ENCODE measurements at places on chromosomes 2 and 18. TPM values are rescaled to one million over a fixed set of nuclear protein-coding genes. Genes with fewer than 3 reads are reported as not detected.
A peak's percentile ranks its signal among the peaks of the same experiment; 100 is the strongest.

DNA sequence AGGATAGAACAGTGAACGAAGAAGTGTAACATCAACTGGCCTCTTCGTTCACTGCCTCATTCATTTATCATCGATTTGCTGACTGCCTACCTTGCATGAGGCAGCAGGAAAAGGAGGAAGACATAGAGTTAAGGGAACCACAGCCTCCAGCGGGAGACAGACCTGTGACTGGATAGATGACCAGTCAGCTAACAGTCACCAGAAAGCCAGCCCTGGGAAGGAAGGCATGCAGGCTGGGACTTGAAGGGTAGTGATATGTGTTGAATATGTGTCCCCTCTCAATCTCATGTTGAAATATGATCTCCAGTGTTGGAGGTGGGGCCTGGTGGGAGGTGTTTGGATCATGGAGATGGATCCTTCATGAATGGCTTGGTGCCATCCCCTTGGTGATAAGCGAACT is 58.3 kb downstream of the CTIF start:
- H3K27ac ChIP-seq, result no peak overlapping the region
- no peak overlapping the region for H3K4me3 ChIP-seq
- no peaks in the 10 kb centered on the region for H3K4me1 ChIP-seq
- no peak for DNase-seq
- no peaks in the 10 kb centered on the region for H3K27me3 ChIP-seq

DNA sequence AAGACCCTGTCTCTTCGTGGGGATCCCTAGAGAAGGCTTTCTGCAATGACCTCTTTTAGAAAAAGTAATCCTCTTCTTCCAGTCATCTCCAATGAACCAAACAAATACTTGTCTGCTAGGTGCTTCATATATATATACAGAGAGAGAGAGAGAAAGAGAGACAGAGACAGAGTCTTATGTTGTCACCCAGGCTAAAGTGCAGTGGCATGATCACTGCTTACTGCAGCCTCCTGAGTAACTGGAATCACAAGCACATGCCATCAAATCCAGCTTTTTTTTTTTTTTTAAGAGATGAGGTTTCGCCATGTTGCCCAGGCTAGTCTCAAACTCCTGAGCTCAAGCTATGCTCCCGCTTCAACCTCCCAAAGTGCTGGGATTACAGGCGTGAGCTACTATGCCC is 18.6 kb upstream of the PKDCC start:
- H3K4me1 ChIP-seq, result peaks cover 2% of the 10 kb centered on the region
- H3K4me3 ChIP-seq, result no peak overlapping the region
- no peak overlapping the region for H3K27ac ChIP-seq
- H3K27me3 ChIP-seq, result peaks cover 16% of the 10 kb centered on the region
- DNase-seq, result no peak

Gene ZFAND2B
- polyA plus RNA-seq, result 26.8 TPM

GRCh38 chr2:241563981-241564595 is 5.5 kb downstream of the BOK start:
- H3K4me3 ChIP-seq, result no peak overlapping the region
- H3K36me3 ChIP-seq, result peaks cover 18% of the 10 kb centered on the region

GRCh38 chr2:47899915-47900816 is 6.1 kb downstream of the FBXO11 start:
- peaks cover 2% of the 10 kb centered on the region for H3K4me1 ChIP-seq
- H3K4me3 ChIP-seq, result no peak overlapping the region
- H3K27ac ChIP-seq, result no peak overlapping the region
- H3K27me3 ChIP-seq, result no peaks in the 10 kb centered on the region
- peak; percentile 34 for DNase-seq
- H3K36me3 ChIP-seq, result no peaks in the 10 kb centered on the region

DNA sequence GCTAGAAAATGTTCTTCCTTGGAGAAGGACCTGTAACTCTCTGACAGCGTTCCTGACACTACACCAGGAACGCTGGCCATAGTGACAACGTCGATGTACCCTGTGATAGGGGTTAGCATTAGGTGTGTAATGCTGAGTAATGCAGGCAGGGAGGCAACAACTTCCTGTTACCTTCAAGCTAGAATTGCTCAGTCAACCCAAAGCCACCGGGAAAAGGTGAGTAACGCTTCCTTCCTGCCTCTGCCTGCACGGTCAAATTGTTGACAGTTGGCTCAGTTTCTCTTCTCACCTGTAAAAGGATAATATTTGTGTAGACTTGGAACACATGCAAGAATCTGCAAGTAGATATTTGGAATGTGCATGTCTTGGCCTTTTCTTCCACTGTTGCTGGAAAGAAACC is 12.7 kb downstream of the FAM110C start:
- no peak for DNase-seq
- H3K36me3 ChIP-seq, result no peaks in the 10 kb centered on the region
- H3K4me3 ChIP-seq, result no peak overlapping the region
- H3K27me3 ChIP-seq, result no peaks in the 10 kb centered on the region
- H3K4me1 ChIP-seq, result no peaks in the 10 kb centered on the region

- H3K4me1 ChIP-seq, result no peaks in the 10 kb centered on the region
- no peak for DNase-seq
- H3K27ac ChIP-seq, result no peak overlapping the region
- no peaks in the 10 kb centered on the region for H3K27me3 ChIP-seq
- H3K4me3 ChIP-seq, result no peak overlapping the region
Measured at GRCh38 chr2:235812185-235812665, 318.4 kb downstream of the AGAP1 start.

DNA sequence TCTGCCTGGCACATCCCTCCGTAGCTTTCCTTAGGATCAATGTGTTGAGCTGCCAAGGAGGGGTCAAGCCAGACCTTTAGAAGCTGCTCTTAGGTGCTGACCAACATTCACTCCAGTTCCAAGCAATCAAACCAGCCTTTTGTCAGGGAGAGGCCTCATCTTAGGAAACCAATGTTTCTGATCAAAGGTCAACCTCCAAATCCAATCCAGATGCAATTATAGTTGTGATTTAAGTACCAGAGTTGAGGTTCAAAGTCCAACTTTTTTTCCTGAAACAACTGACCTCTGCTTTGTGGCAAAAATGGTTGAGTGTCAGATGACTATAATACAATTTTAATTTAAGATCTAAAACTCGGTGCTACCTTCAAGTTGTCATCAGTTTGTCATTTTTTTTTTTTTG is 303.4 kb downstream of the ALK start:
- DNase-seq, result no peak
- H3K27me3 ChIP-seq, result no peaks in the 10 kb centered on the region
- no peaks in the 10 kb centered on the region for H3K36me3 ChIP-seq
- no peaks in the 10 kb centered on the region for H3K4me1 ChIP-seq
- no peak overlapping the region for H3K4me3 ChIP-seq
- no peak overlapping the region for H3K27ac ChIP-seq

GRCh38 chr18:68376926-68377325 is 338.0 kb downstream of the TMX3 start:
- H3K4me1 ChIP-seq, result no peaks in the 10 kb centered on the region
- H3K4me3 ChIP-seq, result no peak overlapping the region
- no peak for DNase-seq
- H3K36me3 ChIP-seq, result no peaks in the 10 kb centered on the region
- H3K27me3 ChIP-seq, result no peaks in the 10 kb centered on the region
- no peak overlapping the region for H3K27ac ChIP-seq

GRCh38 chr18:36634573-36635216 is 194.1 kb downstream of the TPGS2 start:
- no peak for DNase-seq
- H3K36me3 ChIP-seq, result no peaks in the 10 kb centered on the region
- no peak overlapping the region for H3K4me3 ChIP-seq

Gene TXNL1
- 103 TPM for polyA plus RNA-seq

DNA sequence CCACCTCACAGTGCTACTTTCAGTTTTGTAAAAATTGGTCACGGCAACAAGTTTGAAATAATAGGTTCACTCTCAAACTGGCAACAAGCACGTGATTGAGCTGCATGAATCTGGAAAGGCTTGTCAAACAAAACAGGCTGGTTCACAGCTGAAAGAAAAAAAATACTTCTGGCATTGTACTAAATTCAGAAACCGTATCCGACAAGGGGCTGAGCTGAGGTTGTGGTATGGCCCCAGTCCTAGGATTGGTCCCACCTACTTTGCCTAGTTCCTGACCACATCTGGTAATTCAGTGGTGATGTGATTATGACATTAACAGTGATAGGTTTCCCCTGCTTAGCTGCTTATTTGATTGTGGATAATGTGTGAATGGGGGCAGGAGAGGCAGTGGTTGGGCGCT is 326.5 kb upstream of the THUMPD2 start:
- H3K27me3 ChIP-seq, result no peaks in the 10 kb centered on the region
- no peaks in the 10 kb centered on the region for H3K36me3 ChIP-seq

DNA sequence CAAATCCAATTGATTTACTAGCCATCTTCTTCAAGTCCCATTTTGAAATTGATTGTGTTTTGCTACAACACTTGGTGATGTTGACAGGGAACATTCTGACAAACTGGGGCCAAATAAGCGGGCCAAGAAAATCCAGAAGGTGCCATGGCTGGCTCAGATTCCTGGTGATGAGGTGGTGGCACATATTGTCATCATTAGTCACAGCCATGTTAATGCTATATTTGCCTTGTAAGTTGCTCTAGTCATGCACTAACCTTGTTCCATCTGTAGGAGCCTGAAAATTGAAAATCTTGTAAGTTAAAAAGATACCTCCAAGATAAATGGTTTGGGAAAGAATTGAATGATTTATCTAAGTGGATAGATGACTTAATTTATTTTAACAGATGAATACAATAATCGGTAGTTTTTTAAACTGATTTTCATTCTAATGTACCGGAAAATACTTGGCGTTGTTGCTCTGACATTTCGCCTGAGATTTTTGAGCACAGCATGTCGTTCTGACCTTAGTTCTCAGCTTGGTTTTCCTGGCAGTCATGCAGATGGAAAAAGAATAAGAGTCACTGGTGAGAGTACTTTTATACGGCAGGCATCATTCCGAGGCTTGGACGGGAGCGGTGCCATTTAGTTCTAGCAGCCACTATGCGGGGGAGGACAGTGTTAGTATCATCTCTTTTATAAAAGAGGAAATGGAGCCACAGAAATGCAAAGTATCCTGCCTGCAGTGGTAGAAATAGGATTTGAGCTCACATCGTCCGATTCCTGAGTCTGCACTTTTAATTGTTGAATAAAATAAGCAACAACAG is 133.9 kb downstream of the ZNF532 start:
- H3K36me3 ChIP-seq, result no peaks in the 10 kb centered on the region
- H3K27ac ChIP-seq, result peak overlapping the region; percentile 60
- H3K27me3 ChIP-seq, result no peaks in the 10 kb centered on the region
- peak overlapping the region; percentile 12 for H3K4me3 ChIP-seq

Gene ERICH2
- not detected for polyA plus RNA-seq

- no peak overlapping the region for H3K27ac ChIP-seq
- H3K27me3 ChIP-seq, result no peaks in the 10 kb centered on the region
- no peaks in the 10 kb centered on the region for H3K4me1 ChIP-seq
- no peak for DNase-seq
- H3K36me3 ChIP-seq, result no peaks in the 10 kb centered on the region
Measured at GRCh38 chr18:6605115-6605869, 124.2 kb upstream of the ARHGAP28 start.

- H3K27me3 ChIP-seq, result no peaks in the 10 kb centered on the region
- no peaks in the 10 kb centered on the region for H3K4me1 ChIP-seq
- no peak overlapping the region for H3K4me3 ChIP-seq
- H3K36me3 ChIP-seq, result no peaks in the 10 kb centered on the region
- H3K27ac ChIP-seq, result no peak overlapping the region
Measured at GRCh38 chr2:210445116-210445707, 31.3 kb downstream of the LANCL1 start.

Gene NTSR2
- not detected for polyA plus RNA-seq

Gene CXCR1
- not detected for polyA plus RNA-seq

Gene ACKR3
- 1.5 TPM for polyA plus RNA-seq

- no peak for DNase-seq
- no peaks in the 10 kb centered on the region for H3K27me3 ChIP-seq
- H3K27ac ChIP-seq, result no peak overlapping the region
- H3K4me3 ChIP-seq, result no peak overlapping the region
Measured at GRCh38 chr2:241064008-241064801, 37.9 kb downstream of the MTERF4 start.

- no peak for DNase-seq
- no peaks in the 10 kb centered on the region for H3K4me1 ChIP-seq
- no peak overlapping the region for H3K27ac ChIP-seq
Measured at GRCh38 chr18:69723434-69723833, 224.2 kb downstream of the CD226 start.

Gene IL36RN
- not detected for polyA plus RNA-seq

- H3K27ac ChIP-seq, result no peak overlapping the region
- no peak for DNase-seq
- H3K4me1 ChIP-seq, result peaks cover under 1% of the 10 kb centered on the region
Measured at GRCh38 chr2:1702186-1702565, 42.1 kb downstream of the PXDN start.

DNA sequence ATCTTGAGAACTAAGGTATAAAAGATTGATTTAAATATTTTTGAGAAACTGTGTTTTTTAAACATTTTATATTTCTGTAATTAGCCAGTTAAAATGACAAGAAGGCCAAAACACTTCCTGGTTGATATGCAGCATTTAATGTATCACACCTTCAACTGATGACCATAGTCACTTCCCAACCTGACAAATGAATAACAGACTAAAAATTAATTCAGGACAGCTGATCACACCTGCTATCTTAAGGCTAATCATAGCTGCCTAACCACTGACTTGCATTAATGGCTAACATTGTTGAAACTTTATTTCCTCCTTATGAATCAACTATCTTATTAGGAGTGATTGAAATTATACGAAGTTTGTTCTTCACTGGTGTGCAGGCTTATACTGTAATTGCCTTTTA is 125.8 kb upstream of the MSTN start:
- no peak overlapping the region for H3K4me3 ChIP-seq
- no peaks in the 10 kb centered on the region for H3K27me3 ChIP-seq

- no peaks in the 10 kb centered on the region for H3K27me3 ChIP-seq
- no peak for DNase-seq
- H3K36me3 ChIP-seq, result no peaks in the 10 kb centered on the region
- no peaks in the 10 kb centered on the region for H3K4me1 ChIP-seq
Measured at GRCh38 chr2:152350155-152350679, 15.2 kb downstream of the FMNL2 start.

DNA sequence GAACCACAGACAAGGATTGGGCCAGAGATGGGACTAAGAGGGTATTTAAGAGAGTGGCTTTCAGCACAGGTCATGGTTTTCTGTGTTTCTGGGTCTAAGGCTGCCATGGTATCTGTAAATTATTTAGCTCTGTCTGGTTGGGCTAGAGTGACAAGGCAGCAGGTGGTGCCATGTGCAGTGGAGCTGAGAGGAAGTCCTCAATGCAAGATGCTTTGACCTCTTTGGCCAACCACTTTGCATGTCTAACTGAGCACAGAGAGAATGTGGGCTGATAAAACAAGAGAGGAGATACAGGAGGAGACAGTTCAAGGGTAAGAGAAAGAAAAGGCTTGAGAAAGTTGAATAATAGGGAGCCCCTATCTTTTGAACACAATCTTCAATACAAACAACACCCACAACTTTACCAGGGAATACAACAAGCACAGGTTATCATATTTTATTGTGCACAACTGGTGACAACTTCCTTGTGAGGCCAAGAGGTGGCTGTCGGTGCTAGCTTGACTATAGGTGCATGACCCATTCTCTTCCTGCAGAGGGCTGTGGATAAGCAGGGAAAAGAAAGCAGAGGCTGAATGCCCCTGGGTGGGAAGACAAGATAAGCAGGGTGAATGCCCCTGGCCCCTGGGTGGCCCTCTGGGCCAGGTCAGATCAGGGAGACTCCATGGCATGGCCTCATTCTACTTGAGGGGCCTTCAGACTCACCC is 12.3 kb downstream of the FLACC1 start:
- H3K27ac ChIP-seq, result no peak overlapping the region
- H3K4me3 ChIP-seq, result no peak overlapping the region
- no peaks in the 10 kb centered on the region for H3K27me3 ChIP-seq
- DNase-seq, result no peak
- H3K36me3 ChIP-seq, result peaks cover 2% of the 10 kb centered on the region
- H3K4me1 ChIP-seq, result no peaks in the 10 kb centered on the region

GRCh38 chr2:177549171-177549570 is 156.6 kb downstream of the AGPS start:
- H3K4me3 ChIP-seq, result no peak overlapping the region
- no peaks in the 10 kb centered on the region for H3K36me3 ChIP-seq
- no peaks in the 10 kb centered on the region for H3K4me1 ChIP-seq
- H3K27me3 ChIP-seq, result no peaks in the 10 kb centered on the region
- H3K27ac ChIP-seq, result no peak overlapping the region
